ENCODE measurements at places on chromosomes 2 and 18.

GRCh38 chr2:46798998-46799698 lies 116.5 kb downstream of the MCFD2 start:
- no peak for DNase-seq

DNA sequence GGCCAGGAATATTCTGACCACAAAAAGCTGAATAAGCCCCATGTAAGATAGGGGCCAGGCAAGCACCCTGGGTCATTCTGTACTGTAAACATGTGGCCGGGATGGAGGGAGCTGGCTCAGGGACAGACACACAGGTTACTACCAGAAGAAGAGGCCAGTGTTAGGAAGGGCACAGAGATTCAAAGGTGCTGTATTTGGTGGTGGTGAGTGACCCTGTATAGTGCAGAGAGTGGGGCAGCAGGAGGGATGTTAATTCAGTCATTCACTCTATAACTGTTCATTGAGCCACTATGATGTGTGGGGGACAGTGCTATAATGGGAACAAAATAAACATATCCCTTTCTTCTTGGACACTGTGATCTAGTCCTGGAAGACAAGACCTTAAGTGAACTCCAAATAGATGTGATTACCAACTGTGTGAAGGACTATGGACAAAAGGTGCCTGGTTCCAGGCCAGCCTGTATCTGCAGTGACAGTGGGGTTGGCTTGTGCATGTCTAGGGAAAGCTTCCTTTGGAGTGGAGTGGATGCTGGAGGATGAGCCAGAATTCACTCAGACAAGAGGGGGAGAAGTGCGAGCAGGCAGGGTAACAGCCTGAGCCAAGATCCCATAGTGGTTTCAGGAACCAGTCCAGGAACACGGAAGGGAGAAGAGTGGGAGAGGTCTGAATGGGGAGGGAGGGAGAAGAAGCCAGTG lies 8.3 kb downstream of the MOCOS start:
- no peak for DNase-seq

DNA sequence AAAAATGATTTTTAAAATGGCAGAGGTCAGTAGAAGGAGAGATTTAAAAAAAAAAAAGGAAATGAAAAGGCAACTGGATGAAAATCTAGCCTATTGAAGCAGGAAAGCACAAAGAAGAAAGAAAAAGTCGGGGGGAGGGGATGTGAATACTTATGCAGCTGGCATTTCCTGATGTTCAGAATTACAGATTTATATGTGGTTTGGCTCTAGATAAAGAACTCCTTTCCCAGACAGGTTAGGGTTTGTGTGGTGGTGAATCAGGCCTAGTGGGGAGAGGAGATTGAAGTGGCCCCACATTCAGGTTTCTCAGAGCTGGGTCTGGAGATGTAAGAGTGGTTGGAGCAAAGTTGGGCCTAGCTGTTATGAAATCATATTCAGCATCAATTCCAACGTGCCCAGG lies 394.4 kb downstream of the FIGN start:
- DNase-seq = no peak

GRCh38 chr2:45745231-45745630 lies 93.8 kb downstream of the PRKCE start:
- no peak for DNase-seq

GRCh38 chr2:191646163-191646902 lies 31.6 kb upstream of the NABP1 start:
- DNase-seq = no peak

DNA sequence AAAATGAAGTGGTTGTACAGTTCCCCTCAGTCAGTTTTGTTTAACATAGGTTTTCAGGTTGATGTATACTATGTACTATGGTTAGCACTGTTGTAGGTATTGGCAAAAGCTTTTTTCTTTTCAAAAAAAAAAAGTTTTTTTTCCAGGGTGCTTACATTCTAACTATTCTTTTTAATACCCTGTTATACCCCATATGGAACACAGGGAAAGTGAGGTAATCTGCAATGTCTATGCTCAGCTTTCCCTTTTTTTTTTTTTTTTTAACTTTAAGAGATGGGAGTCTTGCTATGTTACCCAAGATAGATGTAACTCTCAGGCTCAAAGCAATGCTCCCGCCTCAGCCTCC lies 590 bp upstream of the CCDC138 start:
- no peak for DNase-seq

- no peak for DNase-seq
Measured at GRCh38 chr18:27860701-27861107, 316.2 kb downstream of the CDH2 start.

DNA sequence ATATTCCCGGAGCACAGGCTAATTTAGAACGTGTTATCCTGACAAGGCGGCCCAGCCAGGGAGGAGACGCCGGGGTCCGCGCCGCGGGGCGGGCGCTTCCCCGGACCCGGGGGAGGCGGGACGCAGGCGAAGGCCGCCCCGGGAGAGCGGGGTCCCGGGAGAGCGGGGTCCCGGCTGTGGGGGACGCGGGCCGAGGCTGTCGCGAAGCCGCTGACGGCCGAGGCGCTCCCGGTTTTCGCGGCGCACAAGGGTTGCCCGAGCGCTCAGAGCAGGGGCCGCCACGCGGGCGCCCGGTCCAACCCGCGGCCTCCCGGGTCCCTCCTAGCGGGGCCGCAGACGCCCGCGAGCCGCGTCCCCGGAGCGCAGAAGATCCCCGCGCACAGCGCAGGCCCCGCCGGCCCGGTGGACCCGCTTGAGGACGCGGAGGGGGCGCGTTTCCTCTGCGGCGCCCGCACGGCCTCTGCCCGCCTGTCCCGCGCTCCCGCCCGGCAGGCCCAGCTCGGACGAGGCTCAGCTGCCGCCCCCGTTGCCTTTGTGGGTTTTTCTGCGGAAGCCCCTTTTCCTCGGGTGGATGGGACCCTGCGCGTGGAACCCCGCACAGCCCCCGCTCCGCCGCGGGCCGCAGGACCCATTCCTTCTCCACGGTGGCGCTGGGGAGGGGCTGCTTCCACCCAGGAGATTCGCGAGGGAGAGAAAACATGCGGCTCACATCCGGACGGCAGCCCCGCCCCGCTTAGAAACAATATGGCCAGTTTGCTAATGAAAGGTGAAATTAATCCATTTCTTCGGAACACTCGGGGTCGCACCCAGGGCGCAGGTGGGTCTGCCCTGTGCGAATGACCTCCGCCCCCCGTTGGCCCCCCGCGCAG lies 9.6 kb upstream of the KCNG2 start:
- peak; percentile 27 for DNase-seq

- DNase-seq = no peak
Measured at GRCh38 chr2:75790814-75791467, 80.2 kb upstream of the GCFC2 start.

- DNase-seq = peak; percentile 33
Measured at GRCh38 chr2:1515986-1516797, 102.9 kb downstream of the TPO start.

DNA sequence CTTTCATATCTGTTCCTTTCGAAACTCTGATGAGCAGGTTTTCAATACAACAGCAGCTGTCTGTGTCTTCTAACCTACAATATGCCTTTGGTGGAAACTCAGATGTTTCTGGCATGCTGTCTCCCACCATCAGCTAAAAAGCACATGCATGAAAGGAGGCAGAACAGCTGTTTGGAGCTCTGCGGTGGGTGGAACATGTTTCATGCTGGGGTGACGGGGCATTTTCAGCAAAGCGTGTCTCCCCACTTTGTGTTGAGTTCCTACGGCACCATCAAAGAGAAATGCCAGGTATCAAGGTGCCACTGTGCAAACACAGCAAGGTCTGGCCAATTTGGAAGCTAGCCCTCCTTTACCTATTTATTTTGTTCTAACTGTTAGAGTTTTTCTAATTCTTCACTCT lies 290.1 kb downstream of the CLIP4 start:
- no peak for DNase-seq

DNA sequence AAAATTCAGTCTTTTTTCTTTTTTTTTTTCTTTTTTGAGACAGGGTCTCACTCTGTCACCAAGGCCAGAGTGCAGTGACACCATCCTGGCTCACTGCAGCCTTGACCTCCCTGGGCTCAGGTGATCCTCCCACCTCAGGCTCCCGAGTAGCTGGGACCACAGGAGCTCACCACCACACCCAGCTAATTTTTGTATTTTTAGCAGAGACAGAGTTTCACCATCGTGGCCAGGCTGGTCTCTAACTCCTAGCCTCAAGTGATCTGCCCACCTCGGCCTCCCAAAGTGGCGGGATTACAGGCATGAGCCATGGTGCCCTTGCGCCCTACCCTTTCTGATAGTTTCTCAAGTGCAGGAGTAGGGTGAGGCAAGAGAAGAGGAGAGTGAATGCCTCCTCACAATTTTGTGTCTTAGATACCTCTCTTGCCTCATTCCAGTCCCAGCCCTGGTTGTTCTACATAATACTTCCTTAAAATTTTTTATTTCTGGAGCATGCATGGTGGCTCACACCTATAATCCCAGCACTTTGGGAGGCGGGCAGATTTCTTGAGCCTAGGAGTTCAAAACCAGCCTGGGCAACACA lies 68.2 kb upstream of the CAB39 start:
- DNase-seq = no peak

- DNase-seq = no peak
Measured at GRCh38 chr2:203706403-203706802, at the start of gene CD28. Gene CD28 (plus strand): TSS chr2:203706639. CDS start chr2:203706697, 58 bp downstream.

- DNase-seq = no peak
Measured at GRCh38 chr18:12679183-12679786, 21.4 kb upstream of the SPIRE1 start.

DNA sequence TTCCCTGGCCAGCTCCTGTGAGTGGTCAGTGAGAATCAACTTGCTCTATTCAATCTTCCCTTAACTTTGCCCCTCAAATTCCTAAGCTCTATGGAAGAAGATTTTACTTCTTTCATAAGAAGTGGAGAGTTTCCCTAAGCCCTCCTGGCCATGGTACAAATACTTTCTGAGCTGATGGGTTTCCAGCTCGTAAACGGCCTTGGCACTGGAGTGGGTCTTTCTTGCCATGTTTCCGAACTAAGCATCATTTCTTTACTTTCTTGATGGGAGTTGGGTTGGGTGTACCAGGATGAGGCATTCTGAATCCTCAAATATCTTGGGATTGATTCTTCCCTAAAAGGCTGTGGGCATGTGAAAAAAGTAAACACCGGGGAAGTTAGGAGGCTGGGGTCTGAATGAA lies 72.5 kb downstream of the ACKR3 start:
- no peak for DNase-seq

- DNase-seq = no peak
Measured at GRCh38 chr18:74540652-74541421, 6.5 kb downstream of the CNDP1 start.

GRCh38 chr2:236769981-236770671 lies 200.5 kb downstream of the ACKR3 start:
- peak; percentile 97 for DNase-seq

DNA sequence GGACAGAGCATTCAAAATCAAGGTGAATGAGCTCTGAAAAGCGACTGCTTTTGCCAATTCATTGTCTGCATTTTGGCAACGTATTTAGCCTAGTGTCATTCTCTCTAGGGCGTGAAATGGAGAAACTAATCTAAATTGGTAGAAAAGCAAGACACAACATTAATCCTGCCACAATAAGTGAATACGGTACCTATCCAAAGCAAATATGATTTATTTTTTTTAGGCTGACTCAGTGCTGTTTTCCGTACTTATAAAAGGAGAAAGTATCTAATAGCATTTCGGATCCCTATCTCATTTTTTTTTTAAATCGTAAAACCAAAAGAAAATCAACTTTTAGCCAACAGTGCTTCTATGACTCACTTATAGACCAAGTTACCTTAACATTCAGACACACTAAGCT lies 672.5 kb downstream of the LRP1B start:
- DNase-seq = no peak

DNA sequence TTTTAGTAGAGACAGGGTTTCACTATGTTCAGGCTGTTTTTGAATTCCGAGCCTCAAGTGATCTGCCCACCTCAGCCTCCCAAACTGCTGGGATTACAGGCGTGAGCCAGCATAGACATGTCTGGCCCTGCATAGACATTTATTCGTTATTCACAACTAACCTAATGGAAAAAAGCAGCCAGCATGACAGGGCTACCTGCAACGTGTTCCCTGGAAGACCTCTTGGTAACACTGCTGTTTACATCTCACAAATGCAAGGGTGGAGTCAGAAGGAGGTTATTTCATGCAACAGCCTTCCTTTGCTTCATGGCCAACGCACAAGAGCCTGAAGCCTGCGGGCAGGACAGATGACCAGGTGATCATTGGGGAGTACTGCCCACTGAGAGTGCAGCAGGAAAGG lies 9.2 kb downstream of the SERPINE2 start:
- DNase-seq = no peak

DNA sequence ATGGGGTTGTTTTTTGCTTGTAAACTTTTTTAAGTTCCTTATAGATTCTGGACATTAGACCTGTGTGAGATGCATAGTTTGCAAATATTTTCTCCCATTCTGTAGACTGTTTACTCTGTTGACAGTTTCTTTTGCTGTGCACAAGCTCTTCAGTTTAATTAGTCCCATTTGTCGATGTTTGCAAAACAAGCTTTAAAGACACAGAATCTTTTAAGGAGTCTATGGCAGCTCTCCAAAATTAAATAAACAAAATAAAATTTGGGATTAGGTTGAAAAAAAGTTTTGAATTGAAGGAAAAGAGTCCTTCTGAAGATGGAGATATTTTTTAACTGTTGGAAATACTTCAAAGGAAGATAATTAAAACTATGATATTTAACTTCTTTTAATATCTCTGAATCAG lies 88.8 kb downstream of the MAP3K20 start:
- DNase-seq = no peak

GRCh38 chr2:112084689-112085374 lies 29.8 kb downstream of the TMEM87B start:
- no peak for DNase-seq

DNA sequence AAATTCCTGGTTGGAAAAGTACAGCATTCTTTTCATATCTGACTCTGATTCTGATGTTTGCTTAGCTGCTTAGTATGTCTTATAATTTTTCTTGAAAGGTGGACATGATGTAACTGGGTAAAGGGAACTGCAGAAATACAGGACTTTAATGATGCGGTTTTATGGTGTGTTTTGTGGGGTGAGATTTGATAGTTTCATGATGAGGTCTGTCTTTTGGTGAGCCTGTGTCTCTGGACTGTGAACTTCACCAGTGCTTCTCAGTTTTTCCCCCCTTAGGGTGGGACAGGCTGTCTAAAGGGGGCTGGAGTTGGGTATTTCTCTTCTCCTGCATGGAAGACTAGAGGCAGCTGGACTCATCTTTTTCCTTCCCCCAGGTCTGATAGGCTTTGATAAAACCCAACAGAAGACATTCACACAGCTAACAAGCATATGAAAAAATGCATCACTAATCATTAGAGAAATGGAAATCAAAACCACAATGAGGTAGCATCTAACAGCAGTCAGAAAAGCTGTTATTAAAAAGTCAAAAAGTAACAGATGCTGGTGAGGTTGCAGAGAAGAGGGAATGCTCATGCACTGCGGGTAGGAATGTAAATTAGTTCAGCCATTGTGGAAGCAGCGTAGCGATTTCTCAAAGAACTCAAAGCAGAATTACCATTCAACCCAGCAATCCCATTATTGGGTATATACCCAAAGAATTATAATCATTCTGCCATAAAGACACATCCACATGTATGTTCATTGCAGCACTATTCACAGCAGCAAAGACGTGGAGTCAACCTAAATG lies 77.6 kb downstream of the EPC2 start:
- no peak for DNase-seq

DNA sequence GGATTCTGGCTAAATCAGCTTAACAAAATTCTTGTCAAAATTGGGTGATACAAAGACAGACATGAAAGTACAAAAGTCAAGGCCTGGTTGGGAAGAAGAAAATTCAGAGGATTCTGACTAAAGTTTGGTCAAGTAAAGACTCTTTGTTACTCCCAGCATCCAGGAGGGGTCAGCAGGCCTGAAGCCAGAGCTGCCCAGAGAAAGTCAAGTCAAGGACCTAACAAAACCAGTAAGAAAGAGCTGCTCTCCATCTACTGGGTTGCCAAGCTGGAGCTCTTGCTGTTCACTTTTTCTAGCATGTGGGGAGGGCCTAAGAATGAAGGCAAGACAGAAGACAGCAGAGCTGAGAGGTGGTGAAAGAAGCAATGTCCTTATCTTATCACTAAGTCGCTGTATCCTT lies 143.3 kb downstream of the C1D start:
- DNase-seq = no peak

All from RWPE2 (cell line).